ENCODE measurements at places on chromosomes 2 and 18. TPM values are rescaled to one million over a fixed set of nuclear protein-coding genes. Genes with fewer than 3 reads are reported as not detected.

- H3K27ac ChIP-seq: no peak overlapping the region
- DNase-seq: no peak
- no peaks in the 10 kb centered on the region for H3K27me3 ChIP-seq
- no peaks in the 10 kb centered on the region for H3K36me3 ChIP-seq
- H3K4me1 ChIP-seq: no peaks in the 10 kb centered on the region
These were observed 69.0 kb downstream of the RRM2 start for GRCh38 chr2:10191554-10191953.

- peaks cover 66% of the 10 kb centered on the region for H3K4me1 ChIP-seq
- peak overlapping the region; percentile 20 for H3K4me3 ChIP-seq
- H3K27me3 ChIP-seq: no peaks in the 10 kb centered on the region
- H3K27ac ChIP-seq: peak overlapping the region; percentile 91
These were observed 104.2 kb downstream of the ASAP2 start for GRCh38 chr2:9310798-9311197.

DNA sequence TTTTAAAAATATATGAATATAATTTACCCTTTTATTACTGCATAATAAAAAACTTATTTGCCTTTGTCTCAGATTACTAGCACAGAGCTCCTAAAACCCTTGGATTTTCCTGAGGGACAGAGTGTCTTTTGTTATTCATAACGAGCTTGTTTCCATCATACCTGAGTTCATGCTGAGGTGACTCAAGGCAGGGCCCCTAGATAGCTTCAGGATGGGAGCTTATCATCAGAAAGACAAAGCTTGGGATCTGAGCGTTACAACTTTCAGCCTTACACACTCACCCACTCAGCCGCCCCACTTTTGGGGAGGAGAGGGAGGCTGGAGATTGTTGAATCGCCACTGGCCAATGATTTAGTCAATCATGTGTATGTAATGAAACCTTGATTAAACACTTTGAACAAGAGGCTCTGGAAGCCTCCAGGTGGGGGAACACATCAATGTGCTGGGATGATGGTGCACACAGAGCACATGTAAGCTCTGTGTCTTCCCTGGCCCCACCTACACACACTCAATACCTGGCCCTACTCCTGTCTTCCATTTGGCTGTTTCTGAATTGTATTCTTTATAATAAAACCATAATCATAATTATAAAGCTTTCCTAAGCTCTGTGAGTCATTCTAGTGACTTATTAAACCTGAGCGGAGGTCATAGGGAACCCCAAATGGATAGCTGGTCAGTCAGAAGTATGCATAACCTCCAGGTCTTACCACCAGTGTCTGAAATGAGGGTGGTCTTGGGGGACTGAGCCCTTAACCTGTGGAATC lies 28.5 kb upstream of the DNAH7 start:
- H3K27me3 ChIP-seq: no peaks in the 10 kb centered on the region
- DNase-seq: no peak
- peaks cover 3% of the 10 kb centered on the region for H3K4me1 ChIP-seq
- no peak overlapping the region for H3K4me3 ChIP-seq
- no peak overlapping the region for H3K27ac ChIP-seq

GRCh38 chr2:8684540-8684877 lies 2.7 kb downstream of the ID2 start:
- peak overlapping the region; percentile 91 for H3K27ac ChIP-seq
- H3K4me1 ChIP-seq: peaks cover 14% of the 10 kb centered on the region
- H3K36me3 ChIP-seq: no peaks in the 10 kb centered on the region

GRCh38 chr2:24818721-24819167 lies 25.5 kb downstream of the CENPO start:
- no peak overlapping the region for H3K27ac ChIP-seq
- H3K4me3 ChIP-seq: no peak overlapping the region
- H3K27me3 ChIP-seq: no peaks in the 10 kb centered on the region
- DNase-seq: no peak
- H3K36me3 ChIP-seq: peaks cover 5% of the 10 kb centered on the region
- H3K4me1 ChIP-seq: no peaks in the 10 kb centered on the region

DNA sequence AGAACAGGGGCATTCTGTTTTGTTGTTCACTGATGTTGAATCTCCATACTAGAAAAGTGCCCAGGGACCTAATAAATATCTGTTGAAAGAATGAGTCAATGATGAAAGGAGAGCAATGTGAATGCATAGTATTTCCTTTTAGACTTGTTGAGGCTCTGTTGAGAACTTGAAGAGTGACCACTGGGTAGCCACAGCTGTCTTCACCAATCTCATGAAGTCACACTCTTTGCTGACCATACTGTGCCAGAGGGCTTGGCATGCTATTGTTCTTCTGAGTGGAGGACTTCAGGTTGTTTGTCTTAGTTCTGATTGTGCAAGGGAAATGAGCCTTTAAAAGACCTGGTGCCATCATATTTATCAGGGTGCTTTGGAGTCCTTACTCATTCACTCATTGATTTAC lies 41.6 kb upstream of the NT5C1B start:
- no peak overlapping the region for H3K27ac ChIP-seq
- H3K4me3 ChIP-seq: no peak overlapping the region
- H3K27me3 ChIP-seq: no peaks in the 10 kb centered on the region
- H3K36me3 ChIP-seq: no peaks in the 10 kb centered on the region
- DNase-seq: no peak

- no peak overlapping the region for H3K4me3 ChIP-seq
- no peak for DNase-seq
- no peaks in the 10 kb centered on the region for H3K27me3 ChIP-seq
- no peaks in the 10 kb centered on the region for H3K36me3 ChIP-seq
- H3K27ac ChIP-seq: peak overlapping the region; percentile 91
These were observed 167.0 kb upstream of the HAAO start for GRCh38 chr2:42959234-42960001.

DNA sequence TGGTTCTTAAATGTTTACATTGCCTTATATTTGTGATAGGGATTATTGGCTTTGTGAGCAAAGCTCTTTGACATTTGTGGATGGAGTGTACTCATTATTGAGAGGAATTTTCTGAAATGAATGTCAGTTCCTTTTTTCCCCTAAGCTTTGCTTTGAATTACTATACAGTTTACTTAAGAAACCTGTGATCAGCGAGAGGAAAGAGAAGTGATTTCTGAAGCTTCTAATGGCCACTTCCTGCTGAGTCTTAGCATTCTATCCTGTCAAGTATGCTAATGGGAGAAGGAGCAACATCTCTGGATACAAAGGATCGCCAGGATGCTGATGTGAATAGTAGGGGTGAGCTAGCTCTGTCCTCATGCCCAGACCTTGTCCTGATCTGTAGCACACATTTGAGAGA lies 47.8 kb upstream of the MGAT5 start:
- no peak for DNase-seq
- H3K27me3 ChIP-seq: no peaks in the 10 kb centered on the region
- H3K4me3 ChIP-seq: no peak overlapping the region
- no peak overlapping the region for H3K27ac ChIP-seq

- DNase-seq: no peak
- H3K4me3 ChIP-seq: no peak overlapping the region
- no peak overlapping the region for H3K27ac ChIP-seq
- H3K4me1 ChIP-seq: no peaks in the 10 kb centered on the region
These were observed 1094.7 kb upstream of the KLHL29 start for GRCh38 chr2:22290302-22290701.

DNA sequence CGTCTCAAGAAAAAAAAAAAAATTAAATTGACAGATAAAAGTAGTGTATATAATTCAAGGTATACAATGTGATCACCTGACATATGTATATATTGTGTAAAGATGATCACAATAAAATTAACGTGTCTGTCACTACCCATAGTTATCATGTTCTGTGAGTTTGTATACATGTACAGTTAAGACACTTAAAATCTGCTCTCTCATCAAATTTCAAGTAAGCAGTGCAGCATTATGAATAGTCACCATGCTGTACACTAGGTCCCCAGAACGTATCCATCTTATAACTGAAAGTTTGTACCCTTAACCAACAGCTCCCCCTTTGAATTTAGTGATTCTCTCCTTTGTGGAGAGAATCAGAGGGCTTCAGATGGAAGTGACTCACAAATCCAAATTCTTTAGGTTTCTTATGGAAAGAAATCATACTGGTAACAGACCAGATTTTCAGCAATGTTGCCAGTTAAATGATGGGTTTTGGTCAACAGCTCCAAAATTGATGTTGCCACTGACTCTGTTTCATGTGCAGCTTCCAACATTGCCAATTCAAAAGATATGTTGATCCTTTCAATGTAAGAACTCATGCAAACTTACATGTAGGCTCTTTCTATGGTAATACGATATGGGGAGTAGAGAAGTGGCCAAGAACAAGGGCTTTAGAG lies 281.5 kb downstream of the AFF3 start:
- H3K27ac ChIP-seq: no peak overlapping the region
- no peak overlapping the region for H3K4me3 ChIP-seq
- no peaks in the 10 kb centered on the region for H3K36me3 ChIP-seq
- H3K4me1 ChIP-seq: peaks cover 34% of the 10 kb centered on the region
- no peak for DNase-seq
- H3K27me3 ChIP-seq: no peaks in the 10 kb centered on the region

DNA sequence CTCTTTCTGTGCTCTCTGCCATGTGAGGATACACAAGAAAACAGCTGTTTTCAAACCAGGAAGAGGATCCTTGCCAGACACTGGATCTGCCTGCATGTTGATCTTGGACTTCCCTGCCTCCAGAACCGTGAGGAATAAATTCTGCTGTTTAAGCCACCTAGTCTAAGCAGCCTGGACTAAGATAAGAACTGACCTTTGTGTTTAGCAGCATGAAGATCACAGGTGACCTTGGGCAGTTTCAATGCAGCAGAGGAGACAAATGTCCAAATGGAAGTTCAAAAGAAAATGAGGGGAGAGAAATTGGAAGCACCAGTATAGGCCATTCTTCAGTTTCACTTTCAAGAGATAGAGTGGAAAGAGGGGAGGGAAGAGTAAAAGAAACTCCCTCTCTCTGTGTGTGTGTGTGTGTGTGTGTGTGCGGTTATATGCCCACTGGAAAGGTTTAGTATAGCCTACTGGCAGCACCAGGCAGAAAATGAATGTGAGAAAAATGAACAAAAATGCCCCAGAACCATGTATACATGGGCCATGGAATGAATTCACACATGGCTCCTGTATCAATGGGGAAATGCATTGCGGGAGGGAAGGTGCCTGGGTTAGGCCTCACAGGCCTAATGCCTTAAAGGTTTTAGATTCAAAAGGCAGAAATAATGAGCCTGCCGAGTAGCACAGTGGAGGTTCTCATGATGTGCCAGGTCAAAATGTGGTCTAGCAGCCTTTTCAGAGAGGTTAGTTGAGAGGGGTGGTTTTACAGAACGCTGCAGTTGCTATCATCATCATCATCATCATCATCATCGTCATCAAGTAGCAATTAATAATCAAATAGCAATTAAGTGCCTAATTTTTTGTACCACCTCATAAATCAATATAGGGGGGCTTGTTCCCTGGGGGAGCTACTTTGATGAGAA lies 1.1 kb upstream of the CERS6 start:
- no peak for DNase-seq
- no peaks in the 10 kb centered on the region for H3K36me3 ChIP-seq
- peak overlapping the region; percentile 87 for H3K4me3 ChIP-seq
- no peak overlapping the region for H3K27ac ChIP-seq

GRCh38 chr2:30765191-30765590 lies 42.1 kb downstream of the CAPN13 start:
- H3K27ac ChIP-seq: no peak overlapping the region
- no peaks in the 10 kb centered on the region for H3K36me3 ChIP-seq
- H3K27me3 ChIP-seq: no peaks in the 10 kb centered on the region
- no peaks in the 10 kb centered on the region for H3K4me1 ChIP-seq
- DNase-seq: no peak

The IAH1 gene
- 53.6 TPM for total RNA-seq

The DAPL1 gene
- total RNA-seq: not detected

The CMPK2 gene
- total RNA-seq: 31.1 TPM

The DSG1 gene
- 1.1 TPM for total RNA-seq

The ALKAL2 gene
- total RNA-seq: 12.7 TPM

The PDE1A gene
- 31.7 TPM for total RNA-seq

Data from thoracic aorta (tissue), 2 donors.